Left kidney (tissue), 8 donors: ENCODE measurements at places on chromosomes 3 and 15. TPM values are rescaled to one million over a fixed set of nuclear protein-coding genes. Genes with fewer than 3 reads are reported as not detected.

The SCAANT1 gene
- polyA plus RNA-seq: 1.0 TPM

The AMIGO3 gene
- 2.6 TPM for polyA plus RNA-seq

The CPNE4 gene
- polyA plus RNA-seq: 0.68 TPM

The MRAS gene
- 29.7 TPM for polyA plus RNA-seq

- DNase-seq: no peak
Observed at GRCh38 chr3:190497811-190498210, 16.1 kb upstream of the IL1RAP start.

DNA sequence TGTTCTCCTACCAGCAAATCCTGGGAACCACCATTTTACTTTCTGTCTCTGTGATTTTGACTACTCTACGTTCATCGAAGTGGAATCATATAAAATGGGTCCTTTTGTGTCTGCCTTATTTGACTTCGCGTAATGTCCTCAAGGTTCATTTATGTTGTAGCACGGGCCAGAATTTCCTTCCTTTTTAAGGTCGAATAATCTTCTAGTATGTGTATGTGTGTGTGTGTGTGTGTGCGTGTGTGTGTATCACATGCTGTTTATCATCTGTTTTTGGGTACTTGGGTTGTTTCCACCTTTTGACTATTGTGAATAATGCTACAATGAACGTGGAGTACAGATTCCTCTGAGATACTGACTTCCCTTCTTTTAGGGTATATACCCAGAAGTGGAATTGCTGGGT, 35.3 kb downstream of the STARD5 start:
- DNase-seq: no peak

DNA sequence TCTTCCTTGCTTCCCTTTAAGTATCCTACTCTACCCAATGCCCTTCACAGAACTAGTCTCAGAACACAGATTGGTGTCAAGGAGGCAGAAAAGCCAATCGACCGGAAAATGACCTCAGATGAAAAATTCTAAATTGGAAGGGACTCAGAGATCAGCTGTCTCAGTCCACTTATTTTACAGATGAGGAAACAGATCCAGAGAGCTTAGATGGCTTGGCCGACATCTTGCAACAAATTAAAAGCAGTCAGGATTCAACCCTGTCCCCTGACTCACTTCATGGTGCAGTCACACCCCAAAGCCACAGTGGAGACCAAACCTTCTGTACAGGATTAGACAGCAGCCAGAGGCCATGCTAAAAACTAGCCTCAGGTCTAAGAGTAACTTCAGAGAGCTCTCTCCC, 169.3 kb upstream of the BHLHE40 start:
- DNase-seq: no peak

GRCh38 chr3:188383748-188384147, 229.8 kb downstream of the LPP start:
- DNase-seq: no peak

GRCh38 chr15:101456057-101456739, 33.3 kb downstream of the PCSK6 start:
- no peak for DNase-seq

DNA sequence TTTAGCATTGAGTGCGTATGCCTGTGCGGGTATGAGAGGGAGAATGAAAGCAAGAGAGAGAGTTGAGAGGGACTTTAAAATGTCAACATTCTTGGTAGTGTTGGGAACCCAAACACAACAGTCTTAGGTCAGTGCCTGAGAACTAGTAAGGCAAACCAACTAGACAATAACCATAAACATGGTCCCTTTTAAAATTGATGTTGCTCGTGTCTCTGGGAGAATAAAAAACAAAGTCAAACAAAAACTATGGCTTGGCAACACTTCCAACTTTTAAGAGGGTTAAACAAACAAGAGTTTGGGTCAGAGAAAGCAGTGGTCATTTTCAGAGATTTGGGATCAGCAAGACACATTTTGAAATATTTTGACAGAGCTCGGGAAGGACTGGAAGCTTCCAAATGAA, 146.7 kb upstream of the THBS1 start:
- DNase-seq: peak; percentile 68

GRCh38 chr3:52277071-52277964, 1.1 kb downstream of the WDR82 start:
- peak; percentile 61 for DNase-seq

DNA sequence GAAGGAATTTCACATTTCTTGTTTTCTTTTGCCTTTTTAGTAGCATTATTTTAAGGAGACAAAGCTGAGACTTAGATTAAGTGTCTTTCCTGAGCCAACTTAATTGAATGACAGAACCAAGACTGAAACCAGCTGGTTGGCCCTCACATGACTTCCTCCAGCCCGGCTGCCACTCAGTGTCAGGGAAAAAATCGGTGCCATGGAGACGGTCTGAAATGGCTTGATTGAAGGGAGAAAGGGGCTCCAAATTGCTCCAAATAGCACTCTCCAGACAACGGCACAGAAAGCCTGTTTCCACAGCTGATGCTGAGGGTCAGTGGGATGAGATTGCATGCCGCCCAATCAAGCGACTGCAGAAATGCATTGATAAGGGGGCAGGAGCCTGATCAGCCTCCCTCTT, 475.2 kb upstream of the IL12A start:
- no peak for DNase-seq

- DNase-seq: no peak
Observed at GRCh38 chr3:107468782-107469181, 54.0 kb upstream of the BBX start.

GRCh38 chr3:15685927-15686326, 84.4 kb downstream of the BTD start:
- no peak for DNase-seq

DNA sequence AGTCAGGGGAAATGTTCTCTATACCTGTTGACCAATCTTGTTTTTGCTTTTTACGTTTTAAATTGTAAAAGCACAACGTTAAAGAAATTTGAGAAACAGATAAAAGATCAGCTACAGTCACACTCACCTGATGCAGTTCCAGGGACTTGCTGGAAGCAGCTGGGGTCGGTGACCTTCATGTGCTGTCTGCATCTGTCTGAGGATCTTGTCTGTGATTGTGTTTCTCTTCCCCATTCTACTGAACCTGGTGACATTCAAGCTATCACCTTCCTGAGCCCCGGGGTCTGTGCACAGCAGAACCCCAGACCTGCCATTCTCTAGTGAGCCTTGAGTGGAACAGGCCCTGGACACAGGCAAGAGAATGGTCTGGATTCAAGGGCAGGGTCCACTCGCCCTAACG, 66.4 kb upstream of the SIAH2 start:
- no peak for DNase-seq

- no peak for DNase-seq
Observed at GRCh38 chr3:174083706-174084105, 686.2 kb downstream of the NLGN1 start.

- peak; percentile 66 for DNase-seq
Observed at GRCh38 chr3:177597311-177598096, 400.2 kb upstream of the TBL1XR1 start.
